ENCODE measurements at places on chromosomes 6 and 20. TPM values are rescaled to one million over a fixed set of nuclear protein-coding genes. Genes with fewer than 3 reads are reported as not detected.

FRS3 gene
- total RNA-seq = 1.9 TPM

TRAPPC3L gene
- total RNA-seq = 0.42 TPM

NRM gene
- 7.0 TPM for total RNA-seq

TRIM38 gene
- total RNA-seq = 13.4 TPM

MOG gene
- total RNA-seq = not detected

COL21A1 gene
- 151 TPM for total RNA-seq

TSHZ2 gene
- 35.0 TPM for total RNA-seq

SLPI gene
- total RNA-seq = 6.8 TPM

SPATA25 gene
- 1.7 TPM for total RNA-seq

POM121L2 gene
- not detected for total RNA-seq
